Skeletal muscle tissue (tissue), 5 donors: ENCODE measurements at places on chromosomes 7 and 10. TPM values are rescaled to one million over a fixed set of nuclear protein-coding genes. Genes with fewer than 3 reads are reported as not detected.

Gene SUGCT
- 12.0 TPM for total RNA-seq

Gene TRIM74
- not detected for total RNA-seq

Gene GIMAP5
- total RNA-seq, result 21.4 TPM

Gene LIPN
- total RNA-seq, result not detected

Gene FAM20C
- total RNA-seq, result 14.6 TPM

Gene CPED1
- 14.6 TPM for total RNA-seq
